ENCODE measurements at places on chromosomes 2 and 18. TPM values are rescaled to one million over a fixed set of nuclear protein-coding genes. Genes with fewer than 3 reads are reported as not detected.

Gene GAREM2
- total RNA-seq: 1.6 TPM

Gene RNF125
- 43.8 TPM for total RNA-seq

Gene REEP1
- total RNA-seq: not detected

Gene TET3
- total RNA-seq: 10.1 TPM

Gene PTH2R
- total RNA-seq: not detected

Gene CDKL4
- total RNA-seq: not detected

Gene KANSL3
- total RNA-seq: 58.2 TPM
